ENCODE measurements at places on chromosomes 1 and 21.
A peak's percentile ranks its signal among the peaks of the same experiment; 100 is the strongest.

GRCh38 chr1:167456926-167457325 lies 61.4 kb downstream of the CD247 start:
- DNase-seq = no peak

DNA sequence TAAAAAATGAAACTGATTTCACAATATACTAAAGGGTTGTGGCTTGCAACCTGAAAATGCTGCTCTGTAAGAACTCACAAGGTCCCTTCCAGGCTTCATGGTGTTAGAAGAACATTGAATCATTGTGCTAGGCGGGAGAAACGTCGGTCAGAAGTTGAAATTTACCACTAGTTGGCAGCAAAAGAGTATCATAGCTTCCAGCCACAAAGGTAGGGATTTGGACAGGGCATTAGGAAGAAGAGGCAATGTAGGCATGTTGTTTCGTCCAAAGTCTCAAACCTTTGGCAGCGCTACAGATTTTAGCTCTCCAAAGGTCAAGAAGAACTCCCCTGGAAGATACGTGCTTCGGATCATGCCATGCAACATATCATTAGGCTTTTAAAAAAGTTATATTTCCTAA lies 62.5 kb upstream of the ZP4 start:
- DNase-seq = no peak

- DNase-seq = no peak
These were observed 8.0 kb upstream of the CELSR2 start for GRCh38 chr1:109241344-109241743.

DNA sequence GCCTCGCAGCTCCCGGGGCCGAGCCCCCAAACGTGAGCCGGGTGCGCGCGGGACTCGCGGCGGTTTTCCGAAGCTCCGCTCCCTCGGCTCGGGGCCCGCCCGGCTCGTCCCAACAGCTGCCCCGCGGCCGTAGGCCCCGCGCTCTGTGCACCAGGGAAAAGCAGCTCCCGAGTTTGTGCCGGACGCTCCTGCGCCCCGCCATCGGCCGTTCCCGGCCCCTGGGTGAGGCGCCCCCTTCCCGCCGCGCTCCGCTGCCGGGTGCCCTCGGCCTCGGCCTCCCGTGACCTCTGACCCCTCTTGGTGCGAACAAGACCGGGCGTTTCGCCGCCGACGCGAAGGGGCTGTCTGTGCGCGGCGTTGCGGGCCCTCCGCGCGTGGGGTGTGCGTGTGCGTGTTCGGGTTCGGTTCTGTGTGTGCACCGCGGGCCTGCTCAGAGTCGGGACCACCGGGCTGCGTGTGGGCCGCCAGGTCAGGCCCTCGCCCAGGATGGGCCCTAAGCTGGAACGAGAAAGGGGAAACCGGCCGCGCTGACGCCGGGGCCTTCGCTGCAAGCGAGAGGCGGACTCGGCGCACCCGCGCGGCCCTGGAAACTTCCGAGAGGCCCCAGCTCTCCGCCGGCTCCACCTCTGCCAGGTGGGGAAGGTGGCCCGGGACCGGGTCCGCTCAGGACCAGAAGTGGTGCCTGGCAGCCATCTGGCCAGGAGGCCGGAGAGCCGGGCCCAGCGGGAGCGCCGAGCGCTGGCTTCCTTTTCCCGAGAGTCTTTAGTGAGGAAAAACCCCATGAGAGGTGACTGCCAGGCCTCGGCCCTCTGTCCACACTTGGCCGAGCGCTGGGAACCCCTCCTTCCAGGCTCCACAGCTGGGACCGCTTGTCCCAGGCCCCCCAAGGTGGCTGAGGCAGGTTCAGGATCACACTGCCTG lies 1.9 kb downstream of the PRDM16 start:
- peak; percentile 22 for DNase-seq

DNA sequence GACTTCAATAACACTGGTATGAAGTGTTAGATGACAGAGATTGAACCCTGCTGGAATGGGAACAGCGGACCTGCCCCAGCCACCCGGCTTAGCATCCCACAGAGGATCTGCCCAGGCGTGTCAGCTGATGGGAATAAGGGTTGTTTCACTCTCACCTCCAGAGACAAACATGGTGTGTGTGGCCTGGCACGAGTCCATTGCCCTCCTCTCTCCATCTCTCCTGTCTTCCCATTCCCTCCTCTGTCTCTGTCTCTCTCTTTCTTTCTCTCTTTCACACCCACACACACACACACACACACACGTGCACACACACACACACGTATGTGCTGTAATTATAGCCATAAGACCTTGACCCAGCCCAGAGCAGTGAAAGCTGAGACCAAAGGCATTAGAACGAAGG lies 200.2 kb downstream of the HIVEP3 start:
- DNase-seq = peak; percentile 84

- no peak for DNase-seq
These were observed 442.8 kb downstream of the MATN1 start for GRCh38 chr1:30280572-30280971.

DNA sequence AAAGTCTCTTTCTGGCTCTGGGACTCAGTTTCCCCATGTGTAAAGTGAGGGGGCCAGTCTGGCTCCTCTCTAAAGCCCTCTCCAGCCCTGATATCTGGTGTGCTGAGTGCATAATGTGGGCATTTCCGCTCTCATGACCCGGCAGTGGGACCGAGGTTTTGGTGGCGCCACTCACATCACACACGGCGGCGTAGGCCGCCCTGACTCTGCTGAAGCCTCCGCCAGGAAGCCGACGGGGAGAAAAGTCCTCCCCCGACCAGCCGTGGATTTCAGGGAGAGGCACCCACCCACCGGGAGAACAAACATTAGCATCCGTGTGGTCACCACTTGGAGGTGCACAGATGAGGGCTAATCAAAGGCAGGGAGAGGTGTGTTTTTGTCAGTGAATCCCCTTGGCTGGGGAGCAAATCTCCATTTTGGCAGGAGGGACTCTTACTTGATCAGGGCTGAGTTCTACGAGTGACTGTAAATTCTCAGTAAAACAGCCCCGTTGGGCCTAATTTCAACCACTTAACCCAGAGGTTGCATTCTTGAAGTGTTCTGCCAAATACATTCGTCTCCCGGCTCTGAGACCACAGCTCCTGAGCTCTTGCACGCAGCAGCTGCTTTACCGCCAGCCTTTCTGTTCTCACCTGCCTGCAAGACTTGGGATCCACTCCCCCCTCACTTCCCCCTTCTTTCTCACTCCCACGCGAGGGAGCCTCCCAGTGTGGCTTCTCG lies 118.2 kb downstream of the FOXD2 start:
- peak; percentile 52 for DNase-seq

Measured in lung (tissue), 17 donors.